ENCODE measurements at places on chromosomes 7 and 10. TPM values are rescaled to one million over a fixed set of nuclear protein-coding genes. Genes with fewer than 3 reads are reported as not detected.

The SUV39H2 gene
- 7.4 TPM for total RNA-seq

The STRIP2 gene
- 0.35 TPM for total RNA-seq

The CTNNA3 gene
- not detected for total RNA-seq

The PRKAR1B gene
- 17.5 TPM for total RNA-seq

The ITPRID1 gene
- not detected for total RNA-seq

The AHR gene
- total RNA-seq, result 21.4 TPM

The TBL2 gene
- 26.1 TPM for total RNA-seq

The VIPR2 gene
- total RNA-seq, result not detected

The NAT16 gene
- total RNA-seq, result not detected

The PLXNA4 gene
- total RNA-seq, result 0.02 TPM

The CCDC172 gene
- not detected for total RNA-seq

DNA sequence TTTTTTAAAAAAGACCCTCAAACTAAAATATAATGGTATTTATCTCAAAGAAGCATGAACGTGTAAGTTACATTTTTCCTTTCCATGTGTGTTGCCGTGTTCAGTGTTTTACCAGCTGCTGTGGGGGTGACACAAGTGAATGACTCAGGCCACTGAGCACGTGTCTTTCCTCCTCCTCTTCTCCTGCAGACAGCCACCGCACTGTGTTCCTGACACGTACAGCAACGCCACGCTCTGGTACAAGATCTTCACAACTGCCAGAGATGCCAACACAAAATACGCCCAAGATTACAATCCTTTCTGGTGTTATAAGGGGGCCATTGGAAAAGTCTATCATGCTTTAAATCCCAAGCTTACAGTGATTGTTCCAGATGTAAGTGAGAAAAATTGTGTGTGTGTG lies 29.7 kb downstream of the TMEM248 start:
- no peak for DNase-seq

DNA sequence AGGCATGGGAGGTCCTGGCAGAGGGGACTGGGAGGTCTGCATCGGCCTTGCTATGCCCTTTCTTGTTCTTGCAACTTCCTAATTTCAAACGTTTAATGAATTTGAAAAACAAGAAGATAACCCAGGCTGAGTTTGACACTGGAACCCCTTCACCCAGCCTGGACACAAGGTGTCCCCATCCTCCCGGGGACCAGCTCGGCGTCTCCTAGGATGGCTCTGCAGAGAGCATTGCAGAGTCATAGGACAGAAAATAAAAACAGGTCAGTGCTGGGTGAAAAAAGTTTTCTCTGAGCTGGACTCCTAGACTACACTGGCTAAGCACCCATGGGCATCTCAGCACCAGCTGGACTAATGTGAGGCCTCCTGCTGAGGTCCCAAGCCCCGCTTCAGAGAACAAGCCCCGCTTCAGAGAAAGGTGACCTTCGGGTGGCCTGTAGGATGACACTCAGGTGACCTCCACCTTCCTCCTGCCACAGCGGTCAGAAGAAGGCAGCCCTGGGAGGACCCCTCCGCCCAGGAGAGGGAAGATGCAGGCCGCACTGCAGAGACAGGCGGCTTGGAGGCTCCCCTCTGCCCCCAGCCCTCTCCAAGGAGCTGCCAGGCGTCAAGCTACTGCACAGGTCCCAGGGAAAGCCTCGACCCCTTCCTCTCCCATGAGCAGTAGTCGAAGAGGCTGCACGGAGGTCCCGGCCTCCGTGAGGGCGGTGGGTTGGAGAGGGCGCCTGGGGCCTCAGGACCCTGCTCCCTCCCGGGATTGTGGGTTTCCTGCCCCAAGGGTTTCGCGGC lies 9.3 kb upstream of the UNCX start:
- no peak for DNase-seq

- peak; percentile 69 for DNase-seq
These were observed at the start of gene PANK1 for GRCh38 chr10:89644967-89645741. Gene PANK1, minus strand, starts transcription at chr10:89645242. Its CDS starts 351 bp downstream, at chr10:89644891.

GRCh38 chr10:30046476-30046875 lies 12.9 kb downstream of the JCAD start:
- DNase-seq, result no peak

DNA sequence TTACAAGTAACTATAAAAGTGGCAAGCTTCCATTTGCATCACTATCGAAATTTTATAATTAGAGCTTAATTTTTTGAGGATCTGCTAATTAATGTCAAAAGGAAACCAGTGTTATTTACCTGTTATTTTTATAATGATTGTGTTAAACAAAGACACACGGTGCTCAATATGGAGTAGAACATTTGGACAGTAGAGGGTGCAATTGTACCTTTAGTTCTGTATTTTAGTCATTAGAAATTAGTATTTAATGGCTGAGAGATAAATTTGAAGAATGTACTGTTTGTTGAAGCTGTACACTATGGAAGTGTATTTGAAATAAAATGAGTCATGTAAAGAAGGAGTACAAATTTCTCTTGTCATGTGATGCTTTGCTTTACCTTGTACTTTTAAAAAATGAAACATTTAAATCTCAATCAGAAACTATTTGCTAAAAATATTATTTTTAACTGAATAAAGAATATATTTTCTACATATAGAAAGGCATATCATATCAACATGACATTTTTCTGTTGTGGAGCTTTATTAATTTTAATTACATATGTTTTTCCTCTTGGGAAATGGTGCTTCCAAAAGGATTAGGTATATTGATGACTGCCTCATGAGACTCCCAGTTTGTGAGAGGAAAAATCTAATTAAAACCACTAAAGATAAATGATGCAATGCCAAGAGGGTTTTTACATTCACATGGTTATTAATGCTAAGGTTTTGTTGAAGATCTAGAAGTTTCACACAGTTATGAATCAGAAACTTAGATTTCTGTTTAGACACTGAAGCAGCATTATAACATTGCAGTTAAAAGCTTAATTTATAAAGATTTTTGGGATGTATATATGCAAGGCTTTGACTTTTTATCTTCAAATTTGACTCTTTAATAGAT lies 10.4 kb upstream of the PRKG1 start:
- DNase-seq, result no peak

DNA sequence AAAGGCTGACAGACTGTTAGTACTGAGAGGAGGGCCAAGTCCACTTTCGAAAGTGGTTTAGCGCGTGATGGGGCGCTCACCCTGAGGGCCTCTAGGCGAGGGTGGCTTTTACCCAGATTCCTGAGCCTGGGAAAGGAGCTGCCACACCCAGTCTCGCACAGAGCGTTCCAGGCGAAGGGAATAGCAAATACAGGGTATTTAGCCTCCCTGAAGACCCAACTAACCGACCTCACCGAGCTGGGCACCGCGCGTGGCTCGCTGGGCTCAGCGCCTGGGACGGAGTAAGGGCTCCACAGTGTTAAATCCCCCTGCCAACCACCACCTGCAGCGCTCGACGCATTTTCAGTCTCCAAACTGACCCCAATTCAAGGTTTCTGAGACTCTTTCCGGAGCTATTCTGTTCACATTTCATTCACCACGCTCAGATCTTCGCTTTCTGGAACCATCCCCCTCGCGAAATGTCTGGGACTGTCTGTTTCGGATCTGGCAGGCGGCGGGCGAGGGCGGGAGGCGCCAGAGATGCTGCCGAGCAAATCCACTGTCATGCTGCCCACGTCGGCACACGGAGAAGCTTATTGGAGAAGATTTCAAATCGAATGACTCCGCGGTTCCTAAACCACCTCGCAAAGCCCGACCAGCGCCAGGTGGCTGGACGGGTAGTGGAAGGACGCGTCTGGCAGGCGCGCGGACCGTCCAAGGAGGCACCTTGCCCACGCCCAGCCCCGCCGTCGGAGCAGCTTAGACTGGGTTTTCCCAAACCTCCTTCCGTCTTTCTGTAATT lies 1.4 kb upstream of the OSBPL3 start:
- peak; percentile 46 for DNase-seq

GRCh38 chr10:110694263-110694662 lies 50.1 kb downstream of the RBM20 start:
- DNase-seq, result no peak

DNA sequence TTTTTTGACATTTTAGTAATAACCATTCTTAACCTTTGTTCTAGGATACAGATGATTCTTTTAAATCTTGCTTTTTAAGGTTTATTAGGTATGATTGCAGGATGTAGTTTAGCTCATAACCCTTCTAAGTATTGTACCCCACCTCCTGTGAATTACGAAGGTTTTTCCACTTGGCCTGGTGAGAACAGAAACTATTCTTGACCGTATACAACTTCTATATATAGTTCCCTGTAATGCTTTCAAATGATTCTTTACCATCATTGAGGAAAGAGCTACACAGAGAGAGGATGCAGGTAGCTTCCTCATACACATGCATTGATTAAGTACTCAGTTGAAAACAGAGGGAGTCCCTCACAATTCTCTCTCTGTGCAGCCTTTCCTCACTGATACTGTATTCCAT lies 86.3 kb downstream of the PALS2 start:
- no peak for DNase-seq

DNA sequence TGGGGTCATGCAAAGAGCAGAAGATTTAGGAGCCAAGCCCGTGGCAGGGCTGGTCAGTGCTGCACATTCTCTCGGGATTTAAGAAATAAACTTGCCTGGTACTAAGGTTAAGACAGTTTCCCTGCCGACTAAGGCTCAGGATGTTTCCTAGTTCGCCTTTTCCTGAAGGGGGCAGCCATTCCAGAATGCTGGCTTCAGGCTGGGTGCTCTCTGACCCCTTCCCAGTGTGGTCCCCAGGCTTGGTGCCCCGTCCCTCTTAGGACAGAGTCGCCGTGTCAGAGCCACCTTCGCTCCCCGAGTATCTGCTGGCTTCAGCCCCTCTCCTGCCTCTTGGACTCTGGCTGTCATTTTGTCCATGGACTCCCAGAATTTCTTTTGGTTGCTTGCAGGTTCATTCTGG lies 117.2 kb downstream of the ELFN1 start:
- no peak for DNase-seq

GRCh38 chr7:69763513-69763912 lies 165.2 kb downstream of the AUTS2 start:
- DNase-seq, result no peak

GRCh38 chr7:84107259-84107658 lies 87.3 kb downstream of the SEMA3A start:
- DNase-seq, result no peak

- DNase-seq, result no peak
These were observed 265.0 kb upstream of the TCERG1L start for GRCh38 chr10:131576341-131577177.

- no peak for DNase-seq
These were observed 236.5 kb downstream of the SKAP2 start for GRCh38 chr7:26627891-26628341.

GRCh38 chr7:129924602-129925001 lies 28.2 kb downstream of the UBE2H start:
- no peak for DNase-seq
